ENCODE measurements at places on chromosomes 5 and 9.

- no peak for DNase-seq
Observed at GRCh38 chr9:91905237-91905650, 44.8 kb downstream of the ROR2 start.

DNA sequence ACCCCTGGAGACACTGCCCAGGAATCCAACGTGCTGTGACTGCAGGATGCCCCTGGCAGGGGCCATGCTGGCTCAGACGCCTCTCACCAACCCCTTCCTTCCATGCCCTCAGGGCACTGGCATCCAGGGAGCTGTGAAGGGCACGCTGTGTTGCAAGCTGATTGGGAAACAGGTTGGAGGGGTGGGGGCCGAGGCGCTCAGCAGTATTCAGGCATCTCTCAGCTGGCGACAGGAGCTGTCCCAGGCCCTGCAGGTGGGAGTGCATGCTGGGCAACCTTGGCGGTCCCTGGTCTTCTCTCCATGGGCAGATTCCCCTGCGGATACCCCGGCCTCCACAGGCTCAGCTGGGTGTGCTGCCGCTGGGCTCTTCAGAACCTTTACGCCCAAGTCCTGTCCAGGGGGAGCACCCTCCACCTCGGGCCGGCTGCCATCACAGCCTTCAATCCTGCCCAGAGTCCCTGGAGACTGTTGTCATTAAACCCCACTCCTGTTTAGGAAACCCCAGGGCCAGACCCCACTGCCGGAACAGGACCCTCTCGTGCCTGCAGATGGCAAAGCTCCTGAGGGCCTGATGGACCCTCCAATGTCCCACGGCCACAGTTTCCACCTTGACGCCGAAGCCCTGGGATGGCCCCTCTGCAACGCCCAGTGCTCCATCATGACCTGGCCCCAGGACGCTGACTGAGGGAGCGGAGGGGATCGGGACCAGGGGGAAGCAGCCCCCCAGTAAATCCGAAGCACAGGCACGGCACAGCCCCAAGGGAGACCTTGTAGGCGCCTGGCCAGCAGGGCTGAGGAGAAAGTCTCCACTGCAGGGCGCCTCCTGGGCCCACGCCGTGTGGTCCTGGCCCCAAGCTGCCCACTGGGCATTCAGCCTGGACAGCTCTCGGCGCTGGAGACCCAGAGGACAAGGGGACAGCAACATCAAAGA is 9.3 kb downstream of the TPPP start:
- DNase-seq, result no peak

- peak; percentile 1 for DNase-seq
Observed at GRCh38 chr9:136014147-136014923, 53.2 kb upstream of the UBAC1 start.

DNA sequence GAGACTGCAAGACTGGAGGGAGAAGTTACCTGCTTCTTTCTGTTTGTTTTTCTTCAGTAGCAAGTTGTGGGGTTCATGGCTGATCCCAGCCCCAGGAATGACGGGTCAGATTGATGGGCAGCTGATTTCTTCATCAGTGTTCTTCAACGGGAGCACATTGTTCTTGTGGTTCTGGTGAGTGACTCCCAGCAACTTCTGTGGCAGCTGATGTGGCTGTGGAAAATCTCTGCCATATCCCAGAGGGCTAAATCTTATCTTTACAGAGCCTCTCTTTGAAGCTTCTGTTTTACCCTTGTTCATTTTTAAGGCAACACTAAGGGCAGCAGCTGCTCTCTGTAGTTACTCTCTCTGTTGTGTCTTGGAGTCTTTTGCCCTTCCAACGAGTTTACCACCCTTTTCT is 710.3 kb downstream of the PRELID2 start:
- no peak for DNase-seq

GRCh38 chr9:120136696-120137095 is 443.3 kb downstream of the CDK5RAP2 start:
- no peak for DNase-seq

DNA sequence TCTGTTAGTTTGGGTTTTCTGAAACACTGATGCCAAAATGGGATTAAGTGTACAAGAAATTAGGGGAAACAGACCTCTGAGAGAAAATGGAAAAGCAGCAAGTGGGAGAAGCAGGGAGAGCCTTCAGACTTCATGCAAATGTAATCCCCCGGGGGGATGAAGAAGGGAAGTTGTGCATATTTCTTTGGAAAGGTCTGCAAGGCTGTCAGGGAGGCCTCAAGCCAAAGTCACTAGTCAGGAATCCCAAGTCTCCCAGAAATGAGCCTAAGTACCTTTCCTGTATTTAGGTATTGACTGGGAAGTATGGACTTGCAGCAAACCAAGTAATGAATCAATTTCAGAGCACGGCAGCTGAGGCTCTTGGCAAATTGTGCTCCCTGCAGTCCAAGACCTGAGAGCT is 2.2 kb downstream of the FTMT start:
- DNase-seq, result no peak

DNA sequence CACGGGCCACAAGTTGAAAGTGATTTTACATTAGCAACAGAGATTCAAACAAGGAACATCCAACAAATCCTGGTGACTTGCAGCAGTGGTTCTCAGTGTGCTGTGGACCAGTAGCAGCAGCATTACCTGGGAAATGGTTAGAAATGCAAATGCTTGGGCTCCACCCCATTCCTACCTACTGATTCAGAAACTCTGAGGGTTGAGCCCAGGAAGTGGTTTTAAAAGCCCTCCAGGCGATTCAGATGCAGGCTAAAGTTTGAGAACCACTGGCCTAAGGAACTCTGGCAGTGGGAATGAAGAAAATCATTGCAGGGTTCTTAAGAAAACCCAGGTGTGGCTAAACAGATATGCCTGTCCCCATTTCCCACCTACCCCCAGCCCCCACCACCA is 398.8 kb downstream of the ENC1 start:
- no peak for DNase-seq

GRCh38 chr5:72209147-72210115 is 102.2 kb downstream of the MAP1B start:
- DNase-seq, result no peak

Measured in activated CD4-positive, alpha-beta T cell treated with anti-CD3 and anti-CD28 coated beads for 36 hours (primary cell).